Neural crest cell (in vitro differentiated cells): ENCODE measurements at places on chromosomes 4 and X. TPM values are rescaled to one million over a fixed set of nuclear protein-coding genes. Genes with fewer than 3 reads are reported as not detected.

GRCh38 chr4:73703320-73703719, 37.0 kb upstream of the CXCL8 start:
- no peaks in the 10 kb centered on the region for H3K27me3 ChIP-seq
- peaks cover 19% of the 10 kb centered on the region for H3K4me1 ChIP-seq
- no peaks in the 10 kb centered on the region for H3K36me3 ChIP-seq
- no peak overlapping the region for H3K27ac ChIP-seq
- no peak overlapping the region for H3K4me3 ChIP-seq
- no peak for DNase-seq

DNA sequence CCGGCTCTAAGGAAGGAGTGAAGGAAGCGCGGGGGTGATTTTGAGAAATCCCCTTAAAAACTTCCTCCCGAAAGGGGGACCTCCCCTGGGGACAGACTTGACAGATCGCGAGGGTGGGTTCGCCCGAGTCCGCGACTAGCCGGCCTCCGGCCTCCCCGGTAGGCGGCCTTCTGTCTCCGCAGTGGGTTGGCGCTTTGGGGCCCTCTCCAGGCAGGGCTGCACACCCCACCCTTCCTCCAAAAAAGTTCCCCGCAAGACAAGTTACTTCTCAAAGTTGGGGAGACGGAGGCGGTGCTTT, 24.8 kb downstream of the HOPX start:
- H3K27ac ChIP-seq, result no peak overlapping the region
- peaks cover 90% of the 10 kb centered on the region for H3K27me3 ChIP-seq
- DNase-seq, result peak; percentile 14
- peak overlapping the region; percentile 72 for H3K4me3 ChIP-seq
- H3K36me3 ChIP-seq, result no peaks in the 10 kb centered on the region
- peaks cover 10% of the 10 kb centered on the region for H3K4me1 ChIP-seq

GRCh38 chr4:158020734-158021346, 152.0 kb downstream of the GASK1B start:
- H3K36me3 ChIP-seq, result no peaks in the 10 kb centered on the region
- H3K27me3 ChIP-seq, result no peaks in the 10 kb centered on the region
- peaks cover 38% of the 10 kb centered on the region for H3K4me1 ChIP-seq
- no peak for DNase-seq

DNA sequence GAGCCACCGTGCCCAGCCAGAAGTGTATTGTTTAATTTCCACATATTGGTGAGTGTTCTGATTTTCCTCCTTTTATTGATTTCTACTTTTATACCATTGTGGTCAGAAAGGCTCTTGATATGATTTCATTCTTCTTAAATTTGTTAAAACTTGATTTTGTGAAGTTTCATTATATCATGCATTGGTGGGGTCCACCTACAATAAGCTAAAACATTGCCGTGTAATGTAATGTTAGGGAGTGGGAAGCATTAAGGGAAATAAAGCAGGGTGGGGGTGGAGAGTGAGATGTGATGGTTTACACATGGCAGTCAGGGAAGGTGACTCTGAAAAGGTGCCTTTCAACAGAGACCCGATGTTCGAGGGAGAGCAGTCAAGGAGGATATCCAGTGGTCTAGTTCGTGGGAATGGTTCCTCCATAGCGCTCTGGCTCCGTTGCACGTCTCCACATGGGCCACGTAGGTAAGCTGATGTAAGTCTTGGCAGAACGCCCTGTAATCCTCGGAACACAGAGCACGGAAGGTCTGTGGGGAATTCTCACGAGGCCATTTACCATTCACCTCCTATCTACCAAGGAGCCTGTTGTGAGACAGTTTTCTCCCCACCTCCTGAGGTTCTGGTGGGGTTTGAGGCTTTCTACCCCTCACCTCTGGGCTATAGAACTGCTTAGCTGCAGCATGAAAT, 7.7 kb upstream of the WDR13 start:
- H3K36me3 ChIP-seq, result peaks cover 4% of the 10 kb centered on the region
- DNase-seq, result no peak
- H3K27me3 ChIP-seq, result no peaks in the 10 kb centered on the region
- H3K4me3 ChIP-seq, result peak overlapping the region; percentile 8

- no peak for DNase-seq
- H3K27ac ChIP-seq, result no peak overlapping the region
- H3K4me1 ChIP-seq, result no peaks in the 10 kb centered on the region
- peaks cover 10% of the 10 kb centered on the region for H3K36me3 ChIP-seq
Observed at GRCh38 chr4:517806-518070, 18.7 kb downstream of the PIGG start.

The ADH1A gene
- total RNA-seq, result not detected in 2 replicates

The UTP3 gene
- 29.5 and 30.1 TPM in 2 replicates for total RNA-seq

The CXCL5 gene
- 0.28 and 0.45 TPM in 2 replicates for total RNA-seq

GRCh38 chrX:71618303-71618721, at the start of gene CXCR3:
Gene CXCR3 (minus strand): TSS chrX:71618511. CDS start chrX:71618449, 62 bp downstream.
- no peaks in the 10 kb centered on the region for H3K4me1 ChIP-seq
- peaks cover 4% of the 10 kb centered on the region for H3K36me3 ChIP-seq
- no peak within 1 kb of the TSS for H3K4me3 ChIP-seq
- no peak within 1 kb of the TSS for H3K27ac ChIP-seq
- DNase-seq, result no peak
- no peaks in the 10 kb centered on the region for H3K27me3 ChIP-seq

The SPARCL1 gene
- total RNA-seq, result 7.8 and 8.6 TPM in 2 replicates

The CT45A3 gene
- total RNA-seq, result not detected in 2 replicates

DNA sequence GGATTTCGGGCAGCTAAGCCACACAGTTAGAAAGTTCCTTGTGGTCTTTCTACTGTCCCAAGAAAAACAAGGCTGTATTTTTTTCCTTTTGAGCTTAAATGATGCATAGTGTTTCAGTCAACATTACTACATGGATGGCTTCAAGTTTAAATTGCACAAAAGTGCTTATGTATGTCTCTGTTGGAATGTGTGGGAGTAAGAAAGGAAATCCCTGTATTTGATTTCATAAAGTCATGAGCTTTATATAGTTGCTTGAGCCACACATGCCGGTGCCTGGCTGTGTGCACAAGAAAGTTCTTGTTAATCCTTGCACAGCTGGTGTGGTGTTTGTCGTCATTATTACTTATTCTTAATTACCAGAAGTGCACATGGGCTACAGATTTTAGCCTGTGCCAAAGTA, 262.2 kb downstream of the ARHGAP10 start:
- peaks cover 12% of the 10 kb centered on the region for H3K4me1 ChIP-seq
- H3K36me3 ChIP-seq, result no peaks in the 10 kb centered on the region
- no peak for DNase-seq

DNA sequence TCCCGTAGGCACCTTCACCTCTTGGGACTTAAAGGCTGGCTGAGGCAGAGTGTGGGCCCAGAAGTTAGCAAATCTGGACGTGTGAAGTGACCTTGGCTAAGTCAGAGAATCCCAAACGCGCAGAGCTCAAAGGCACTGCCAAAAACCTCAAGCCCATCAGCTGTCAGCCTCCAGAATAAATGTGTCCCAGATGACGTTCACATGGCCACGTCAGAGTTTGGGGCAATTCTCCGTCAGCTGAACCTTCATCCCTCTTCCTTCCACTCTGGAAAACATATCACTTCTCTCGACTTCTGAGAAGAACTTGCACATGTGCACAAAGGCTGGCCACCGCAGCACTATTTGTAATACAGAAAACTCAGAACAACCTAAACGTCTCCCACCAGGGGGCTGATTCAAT, 35.7 kb upstream of the APLN start:
- no peak for DNase-seq
- no peaks in the 10 kb centered on the region for H3K27me3 ChIP-seq
- H3K27ac ChIP-seq, result no peak overlapping the region
- H3K4me1 ChIP-seq, result peaks cover 10% of the 10 kb centered on the region
- H3K36me3 ChIP-seq, result no peaks in the 10 kb centered on the region

The PABPC1L2A gene
- 0.23 and 0.39 TPM in 2 replicates for total RNA-seq

DNA sequence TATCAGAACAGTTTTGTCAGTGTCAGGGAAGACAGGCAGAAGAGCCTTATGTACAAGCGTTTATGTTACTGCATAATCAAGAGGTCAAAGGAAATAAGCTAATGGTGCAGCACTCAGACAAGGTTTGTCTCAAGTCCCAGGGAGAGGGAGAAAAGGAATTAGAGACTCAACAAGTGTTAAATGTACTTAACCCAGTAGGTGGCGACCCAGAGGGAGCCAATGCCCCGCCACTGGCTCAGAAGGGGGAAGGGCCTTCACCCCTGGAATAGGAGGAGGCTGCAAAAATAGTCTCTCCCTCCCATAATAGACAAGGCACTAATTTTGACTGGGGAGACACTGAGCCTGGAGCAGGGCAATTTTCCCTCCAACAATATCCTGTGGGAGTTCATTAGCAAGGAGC, 14.1 kb upstream of the PAPSS1 start:
- no peak overlapping the region for H3K4me3 ChIP-seq
- no peaks in the 10 kb centered on the region for H3K27me3 ChIP-seq
- H3K4me1 ChIP-seq, result no peaks in the 10 kb centered on the region
- no peak for DNase-seq

- no peaks in the 10 kb centered on the region for H3K4me1 ChIP-seq
- H3K27me3 ChIP-seq, result no peaks in the 10 kb centered on the region
- DNase-seq, result no peak
- peaks cover 5% of the 10 kb centered on the region for H3K36me3 ChIP-seq
Observed at GRCh38 chr4:124095621-124096020, 616.9 kb downstream of the ANKRD50 start.

The RASSF6 gene
- total RNA-seq, result not detected in 2 replicates

The SPIN4 gene
- total RNA-seq, result 12.7 and 12.8 TPM in 2 replicates
